ENCODE measurements at places on chromosomes 7 and 10.

- no peaks in the 10 kb centered on the region for H3K4me1 ChIP-seq
- H3K27me3 ChIP-seq = no peaks in the 10 kb centered on the region
- H3K27ac ChIP-seq = no peak overlapping the region
- no peak for DNase-seq
- peaks cover 24% of the 10 kb centered on the region for H3K36me3 ChIP-seq
Observed at GRCh38 chr10:28120043-28120749, 121.3 kb upstream of the ODAD2 start.

GRCh38 chr10:120715171-120715570 is 136.0 kb upstream of the WDR11 start:
- no peaks in the 10 kb centered on the region for H3K4me1 ChIP-seq
- DNase-seq = no peak

DNA sequence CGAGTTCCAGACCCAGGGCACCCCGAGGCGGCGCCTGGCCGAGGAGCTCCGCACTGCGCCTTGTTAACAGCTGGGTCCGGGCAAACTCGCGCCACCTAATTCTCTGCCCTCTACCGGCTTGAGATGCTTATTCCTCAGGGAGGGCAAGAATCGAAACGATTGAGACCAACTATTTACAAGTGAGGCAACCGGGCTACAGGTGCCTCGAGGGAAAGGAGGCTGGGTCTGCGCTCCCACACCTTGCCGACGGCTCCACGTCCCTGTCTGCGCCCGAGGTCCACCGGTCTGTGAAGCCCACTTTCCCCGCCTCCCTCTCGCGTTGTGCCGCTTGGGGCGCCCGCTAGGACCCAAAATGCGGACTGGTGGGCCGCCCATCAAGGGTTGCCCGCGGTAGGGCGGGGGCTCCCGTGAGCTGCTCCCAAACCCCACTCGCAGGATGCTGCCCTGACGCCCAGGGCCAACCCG is 527 bp downstream of the AKR1B1 start:
- H3K36me3 ChIP-seq = peaks cover 3% of the 10 kb centered on the region
- H3K4me3 ChIP-seq = peak overlapping the region; percentile 77
- DNase-seq = peak; percentile 51
- H3K27me3 ChIP-seq = no peaks in the 10 kb centered on the region
- peaks cover 31% of the 10 kb centered on the region for H3K4me1 ChIP-seq

GRCh38 chr7:73739387-73739767 is 775 bp upstream of the ABHD11 start:
- H3K36me3 ChIP-seq = peaks cover 13% of the 10 kb centered on the region
- H3K27ac ChIP-seq = peak overlapping the region; percentile 85
- H3K4me3 ChIP-seq = peak overlapping the region; percentile 86
- peaks cover 29% of the 10 kb centered on the region for H3K4me1 ChIP-seq
- DNase-seq = no peak
- no peaks in the 10 kb centered on the region for H3K27me3 ChIP-seq

DNA sequence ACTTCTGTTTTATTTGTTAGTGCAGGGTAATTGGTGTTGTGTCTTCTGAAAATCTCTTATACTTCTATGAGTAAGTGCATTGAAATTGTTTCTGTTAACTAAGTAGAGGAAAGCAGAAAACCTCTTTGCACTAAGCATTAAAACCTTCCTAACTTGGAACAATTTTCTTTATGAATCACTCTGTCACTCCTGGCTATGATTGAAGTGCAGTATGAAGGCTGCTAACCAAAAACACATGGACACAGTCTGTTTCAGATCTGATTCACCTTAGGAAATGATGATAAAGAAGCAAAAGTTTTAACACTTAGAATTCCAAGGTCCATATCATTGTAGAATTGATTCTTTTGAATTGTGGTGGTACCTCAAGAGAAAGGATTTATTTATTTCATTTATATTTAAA is 41.9 kb downstream of the MET start:
- no peaks in the 10 kb centered on the region for H3K36me3 ChIP-seq
- no peaks in the 10 kb centered on the region for H3K4me1 ChIP-seq
- no peak overlapping the region for H3K4me3 ChIP-seq
- no peak overlapping the region for H3K27ac ChIP-seq
- no peaks in the 10 kb centered on the region for H3K27me3 ChIP-seq
- no peak for DNase-seq

GRCh38 chr7:93579431-93579830 is 4.9 kb upstream of the CALCR start:
- H3K4me3 ChIP-seq = no peak overlapping the region
- H3K4me1 ChIP-seq = no peaks in the 10 kb centered on the region
- H3K36me3 ChIP-seq = no peaks in the 10 kb centered on the region
- H3K27me3 ChIP-seq = peaks cover 2% of the 10 kb centered on the region

DNA sequence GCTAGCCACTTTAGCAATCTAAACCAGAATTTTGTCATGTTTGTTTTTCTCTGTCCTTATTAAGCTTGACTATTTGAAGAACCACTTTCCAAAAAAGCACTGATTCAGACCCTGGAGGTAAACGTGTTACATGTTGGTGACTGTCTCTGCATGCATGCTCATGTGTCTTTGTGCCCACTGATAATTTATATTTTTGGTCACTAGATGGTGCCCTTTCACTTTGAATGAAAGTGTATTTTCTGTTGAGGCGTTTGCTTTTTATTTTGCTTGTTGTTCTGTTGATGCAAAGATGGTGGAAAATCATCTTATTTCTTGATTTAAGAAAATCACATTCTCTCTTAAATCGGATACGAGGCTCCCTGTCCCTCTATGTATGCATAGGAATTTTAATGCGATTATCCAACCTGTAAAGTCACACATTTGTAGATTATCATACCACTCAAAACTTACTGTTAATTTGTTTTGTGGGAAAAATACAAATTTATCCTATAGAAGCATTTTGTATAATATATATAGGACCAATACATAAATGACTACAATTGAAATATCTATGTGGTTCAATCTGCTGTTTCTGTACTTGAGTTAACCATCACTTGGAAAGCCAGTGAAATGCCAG is 269.3 kb downstream of the BICC1 start:
- no peaks in the 10 kb centered on the region for H3K36me3 ChIP-seq
- H3K4me1 ChIP-seq = no peaks in the 10 kb centered on the region
- H3K4me3 ChIP-seq = no peak overlapping the region
- H3K27ac ChIP-seq = no peak overlapping the region

DNA sequence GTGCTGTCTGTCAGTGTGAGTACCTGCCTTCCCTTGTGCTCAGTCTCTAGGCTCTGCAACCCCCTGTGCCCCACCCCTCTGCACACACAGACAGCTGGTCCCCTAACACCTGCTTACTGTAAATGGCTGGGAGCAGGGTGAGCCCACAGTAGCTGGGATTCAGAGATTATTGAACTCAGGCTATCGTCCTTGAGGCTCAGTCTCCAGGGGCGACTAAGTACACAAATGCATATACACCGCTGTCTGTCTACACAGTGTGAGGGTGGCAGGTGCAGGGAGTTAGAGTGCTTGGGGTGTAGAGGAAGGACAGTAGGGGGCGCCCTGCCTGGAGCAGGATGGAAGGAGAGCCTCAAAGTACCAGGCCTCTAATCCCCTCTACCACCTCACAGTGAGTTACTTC is 12.9 kb downstream of the UPP1 start:
- no peaks in the 10 kb centered on the region for H3K27me3 ChIP-seq
- H3K4me3 ChIP-seq = no peak overlapping the region
- peak overlapping the region; percentile 9 for H3K27ac ChIP-seq
- DNase-seq = no peak
- H3K4me1 ChIP-seq = peaks cover 47% of the 10 kb centered on the region
- H3K36me3 ChIP-seq = peaks cover 89% of the 10 kb centered on the region

DNA sequence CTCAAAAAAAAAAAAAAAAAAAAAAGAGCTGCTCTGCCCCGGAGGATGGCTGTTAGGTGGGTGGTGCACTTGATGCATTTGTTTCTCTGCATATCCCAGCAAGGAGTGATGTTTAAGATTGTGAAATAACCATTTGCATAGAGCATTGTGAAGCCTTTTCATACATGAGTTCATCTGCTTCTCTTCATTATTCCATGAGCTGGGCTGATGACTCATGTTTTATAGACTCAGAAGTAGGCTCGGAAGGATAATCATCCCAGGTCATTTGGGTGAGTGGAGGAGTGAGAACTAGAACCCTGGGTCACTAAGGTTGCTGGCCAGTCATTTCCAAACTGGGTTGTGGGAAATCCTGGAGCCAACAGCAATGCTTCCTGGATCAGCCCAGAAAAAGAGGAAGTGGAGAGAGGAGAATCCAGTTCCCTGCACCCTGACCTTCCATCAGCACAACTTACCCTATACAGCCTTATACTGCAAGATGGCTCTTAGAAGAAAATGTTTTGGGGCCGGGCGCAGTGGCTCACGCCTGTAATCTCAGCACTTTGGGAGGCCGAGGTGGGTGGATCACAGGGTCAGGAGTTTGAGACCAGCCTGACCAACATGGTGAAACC is 45.3 kb downstream of the TACC2 start:
- peaks cover 8% of the 10 kb centered on the region for H3K27me3 ChIP-seq
- H3K36me3 ChIP-seq = no peaks in the 10 kb centered on the region
- H3K27ac ChIP-seq = no peak overlapping the region
- no peak for DNase-seq

DNA sequence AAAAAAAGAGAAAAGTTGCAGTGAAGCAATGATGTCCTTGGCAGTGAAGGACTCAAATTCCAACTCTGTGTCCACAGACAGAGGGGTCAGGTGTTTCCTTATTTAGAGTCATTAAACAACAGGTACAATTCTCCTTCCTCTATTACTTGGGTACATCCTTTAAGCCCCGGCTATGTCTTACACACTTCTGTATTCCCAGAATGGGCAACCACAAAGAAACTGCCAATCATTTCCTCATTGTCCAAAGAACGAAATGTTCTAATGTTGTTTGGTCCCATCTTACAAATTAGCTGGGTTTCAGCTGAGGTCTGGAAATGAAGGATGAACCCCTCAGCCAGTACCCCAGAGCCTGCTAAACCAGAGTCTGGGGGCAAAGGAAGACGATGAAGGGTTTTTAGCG is 59.5 kb downstream of the GRB10 start:
- H3K36me3 ChIP-seq = no peaks in the 10 kb centered on the region
- no peaks in the 10 kb centered on the region for H3K27me3 ChIP-seq
- no peak for DNase-seq
- H3K4me1 ChIP-seq = peaks cover 10% of the 10 kb centered on the region
- H3K27ac ChIP-seq = no peak overlapping the region

- no peaks in the 10 kb centered on the region for H3K27me3 ChIP-seq
- no peaks in the 10 kb centered on the region for H3K36me3 ChIP-seq
- H3K4me1 ChIP-seq = no peaks in the 10 kb centered on the region
- H3K27ac ChIP-seq = no peak overlapping the region
- no peak overlapping the region for H3K4me3 ChIP-seq
Observed at GRCh38 chr10:110701617-110701971, 57.5 kb downstream of the RBM20 start.

DNA sequence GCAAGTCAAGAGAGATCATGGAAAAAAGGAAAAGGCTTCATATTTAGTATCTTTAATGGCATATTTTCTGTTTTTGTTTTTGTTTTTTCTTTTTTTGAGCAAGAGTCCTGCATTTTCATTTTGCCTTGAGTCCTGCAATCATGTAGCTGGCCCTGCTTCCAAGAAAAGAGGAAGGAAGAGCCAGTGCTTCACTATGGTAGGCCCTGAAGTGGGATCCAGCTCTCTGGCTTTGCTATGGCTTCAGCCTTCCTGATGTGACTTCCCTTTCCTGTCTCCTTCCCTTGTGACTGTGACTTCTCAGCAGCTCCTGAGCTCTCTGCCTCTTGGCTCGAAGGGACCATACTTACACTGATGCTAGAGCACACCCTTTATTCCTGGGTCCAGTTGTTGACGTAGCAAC is 512.3 kb downstream of the INHBA start:
- H3K27ac ChIP-seq = no peak overlapping the region
- H3K4me3 ChIP-seq = no peak overlapping the region

GRCh38 chr7:136870866-136871487 is 2.5 kb downstream of the CHRM2 start:
- no peaks in the 10 kb centered on the region for H3K36me3 ChIP-seq
- peaks cover 27% of the 10 kb centered on the region for H3K27me3 ChIP-seq
- no peak for DNase-seq
- no peak overlapping the region for H3K27ac ChIP-seq
- H3K4me3 ChIP-seq = no peak overlapping the region

GRCh38 chr7:38160003-38160571 is 18.0 kb upstream of the STARD3NL start:
- no peak for DNase-seq
- H3K4me1 ChIP-seq = no peaks in the 10 kb centered on the region
- no peak overlapping the region for H3K4me3 ChIP-seq

Data from CD4-positive, alpha-beta T cell (primary cell).